ENCODE measurements at places on chromosomes 2 and 18.

DNA sequence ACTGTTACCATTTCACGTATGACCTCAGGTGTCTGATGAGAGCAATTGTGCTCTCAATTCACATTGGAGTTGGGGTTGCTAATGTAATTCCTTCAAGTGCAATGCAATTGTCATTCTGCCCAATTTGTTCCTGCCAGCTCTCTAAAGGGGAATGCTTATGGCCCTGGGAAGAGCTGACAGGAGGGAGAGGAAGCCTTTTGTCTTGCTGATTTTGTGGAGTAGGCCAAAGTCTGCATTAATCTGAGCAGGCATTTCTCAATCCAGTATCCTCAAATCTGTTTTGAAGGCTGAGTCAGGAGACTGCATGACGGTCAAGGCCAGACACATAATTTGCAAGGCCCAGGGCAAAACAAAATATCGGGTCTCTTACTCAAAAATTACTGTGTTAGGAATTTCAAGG is 326.4 kb upstream of the SPHKAP start:
- no peak for DNase-seq

DNA sequence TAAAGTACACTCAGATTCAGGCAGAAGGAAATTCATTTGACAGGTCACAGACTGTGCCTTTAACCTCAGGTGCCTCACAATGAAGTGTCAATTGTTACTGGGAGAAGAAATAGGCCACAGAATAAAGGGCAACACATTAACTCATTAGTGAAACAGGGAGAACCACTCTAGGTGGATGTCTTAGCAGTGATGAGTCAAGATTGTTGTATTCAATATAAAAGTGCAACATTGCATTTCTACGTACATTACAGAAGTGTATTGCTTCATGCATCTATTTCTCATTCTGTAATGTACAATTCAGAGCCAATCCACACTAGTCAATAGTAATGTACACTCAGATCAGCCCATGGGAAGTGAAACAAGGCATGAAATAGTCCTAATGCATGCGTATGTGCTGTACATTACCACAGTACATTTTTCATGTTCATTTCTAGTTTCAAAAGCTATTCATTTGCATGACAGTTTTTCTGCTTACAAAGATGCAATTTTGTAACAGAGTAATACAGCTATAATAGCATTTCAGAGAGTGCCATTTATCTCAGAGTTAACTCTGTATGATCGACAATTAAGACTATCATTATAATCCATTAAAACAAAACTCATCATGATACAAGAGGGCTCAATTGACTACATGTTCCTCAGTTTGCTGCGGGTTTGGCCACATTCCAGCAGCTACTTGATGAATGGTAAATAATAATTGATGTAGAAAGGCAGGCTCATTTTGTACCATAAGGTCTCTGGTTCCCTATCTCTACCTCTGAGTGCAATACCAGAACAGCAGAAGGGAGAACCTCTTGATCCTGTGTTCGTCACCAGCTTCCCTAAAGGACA is 12.2 kb upstream of the ARL5A start:
- no peak for DNase-seq

DNA sequence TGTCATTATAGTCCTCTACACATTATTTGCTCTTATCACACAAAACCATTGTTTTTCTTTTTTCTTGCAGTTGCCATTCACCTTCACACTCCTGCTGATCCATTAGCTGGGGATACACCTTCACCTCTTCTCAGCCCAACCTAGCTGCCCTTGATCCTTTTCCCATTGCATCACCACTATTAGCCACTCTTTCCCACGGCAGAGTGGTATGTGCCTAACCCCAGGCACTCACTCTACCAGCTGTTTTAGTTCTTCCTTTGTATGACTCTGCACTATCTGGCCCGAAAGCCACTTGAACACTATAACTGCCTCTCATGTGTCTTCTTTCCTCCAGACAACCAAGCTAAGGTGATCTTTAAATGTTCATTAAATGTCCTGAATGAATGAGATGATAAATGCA is 145.4 kb upstream of the PIK3C3 start:
- DNase-seq, result no peak

DNA sequence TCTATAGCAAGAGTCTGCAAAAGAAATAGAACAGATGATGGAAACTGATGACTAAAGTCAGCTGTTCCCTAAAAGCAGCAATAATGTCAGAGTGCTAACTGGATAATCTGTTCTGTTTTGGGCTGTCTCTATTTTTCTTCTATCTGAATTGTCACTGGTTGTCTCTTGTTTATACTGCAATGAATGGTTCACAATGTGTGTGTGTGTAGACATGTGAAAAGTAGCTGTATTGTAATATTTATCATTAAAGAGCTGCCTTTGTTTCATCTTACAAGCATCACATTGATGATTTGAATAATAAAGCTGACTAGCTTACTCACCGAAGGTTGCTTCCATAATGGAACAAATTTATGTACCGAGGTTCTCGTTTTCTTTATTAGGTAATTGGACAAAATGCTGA is 456.0 kb upstream of the ZEB2 start:
- DNase-seq, result no peak

GRCh38 chr2:241854342-241855244 is 4.1 kb downstream of the PDCD1 start:
- no peak for DNase-seq

GRCh38 chr2:85933753-85934594 is 45.2 kb upstream of the ST3GAL5 start:
- DNase-seq, result no peak

DNA sequence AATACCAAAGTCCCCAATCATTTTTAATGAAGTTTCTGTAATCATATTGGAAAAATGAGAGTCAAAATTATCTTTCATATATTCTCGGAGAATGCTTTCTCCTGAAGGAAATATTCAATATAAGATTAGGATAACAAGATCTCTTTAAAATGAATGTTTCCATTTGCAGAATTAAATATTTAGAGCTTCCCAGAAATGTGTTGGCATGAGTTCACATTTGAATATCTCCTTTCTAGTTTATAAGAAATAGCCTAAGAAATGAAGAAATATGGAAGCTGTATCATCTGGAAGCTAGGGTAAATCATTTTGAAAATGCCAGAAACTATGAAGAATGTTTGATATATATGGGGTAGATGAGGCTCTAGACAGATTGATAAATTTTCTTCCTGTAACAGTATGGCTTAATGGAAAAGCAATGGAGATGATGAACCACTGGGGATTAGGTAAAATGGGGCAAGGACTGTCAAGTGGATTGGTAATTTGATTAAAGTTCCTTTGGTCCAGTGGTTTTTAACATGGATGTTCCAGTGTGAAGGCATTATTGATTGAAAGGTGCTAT is 184.6 kb upstream of the ZNF804A start:
- no peak for DNase-seq

DNA sequence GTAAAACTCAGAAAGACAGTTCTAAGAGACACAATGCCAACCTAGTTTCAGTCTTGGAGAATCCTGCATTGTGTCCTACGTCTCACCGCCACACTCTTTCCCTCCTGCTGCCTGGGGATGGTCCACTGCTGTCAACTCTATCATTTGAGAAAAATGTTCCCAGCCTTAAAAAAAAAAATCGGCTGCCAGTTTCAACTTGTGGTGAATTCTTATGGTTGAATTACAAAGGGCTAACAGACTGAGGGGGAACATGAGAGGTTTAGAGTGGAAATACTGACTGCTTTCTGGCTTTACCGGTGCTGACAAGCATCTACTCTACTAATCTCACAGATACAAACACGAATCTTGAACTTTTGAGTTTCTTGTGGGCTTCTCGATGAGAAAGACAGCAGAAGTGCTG is 74.0 kb downstream of the NAB1 start:
- DNase-seq, result no peak

All from GM18507 (cell line).